Fibroblast of lung (primary cell): ENCODE measurements at places on chromosomes 5 and 9. TPM values are rescaled to one million over a fixed set of nuclear protein-coding genes. Genes with fewer than 3 reads are reported as not detected.

The SNX2 gene
- 123 and 131 TPM in 2 replicates for total RNA-seq

The FAM151B gene
- total RNA-seq: 3.9 and 4.8 TPM in 2 replicates

The DOLPP1 gene
- 4.9 and 7.4 TPM in 2 replicates for total RNA-seq

The FRMPD1 gene
- not detected in 2 replicates for total RNA-seq

The LHX6 gene
- total RNA-seq: not detected in 2 replicates

The AGXT2 gene
- total RNA-seq: not detected in 2 replicates

The SPATA31E1 gene
- not detected in 2 replicates for total RNA-seq

The PTGES gene
- 9.6 and 16.7 TPM in 2 replicates for total RNA-seq

The SH3PXD2B gene
- total RNA-seq: 21.1 and 23.9 TPM in 2 replicates

The RNF183 gene
- total RNA-seq: not detected in 2 replicates

The EIF4E1B gene
- total RNA-seq: not detected in 2 replicates

The IFNB1 gene
- under 0.01 and 0.17 TPM in 2 replicates for total RNA-seq

The OR13C2 gene
- not detected in 2 replicates for total RNA-seq

The BRINP1 gene
- total RNA-seq: 0.26 and 0.33 TPM in 2 replicates

The ZNF879 gene
- 6.2 and 7.1 TPM in 2 replicates for total RNA-seq
